GM10248 (cell line): ENCODE measurements at places on chromosomes 16 and 17.
A peak's percentile ranks its signal among the peaks of the same experiment; 100 is the strongest.

DNA sequence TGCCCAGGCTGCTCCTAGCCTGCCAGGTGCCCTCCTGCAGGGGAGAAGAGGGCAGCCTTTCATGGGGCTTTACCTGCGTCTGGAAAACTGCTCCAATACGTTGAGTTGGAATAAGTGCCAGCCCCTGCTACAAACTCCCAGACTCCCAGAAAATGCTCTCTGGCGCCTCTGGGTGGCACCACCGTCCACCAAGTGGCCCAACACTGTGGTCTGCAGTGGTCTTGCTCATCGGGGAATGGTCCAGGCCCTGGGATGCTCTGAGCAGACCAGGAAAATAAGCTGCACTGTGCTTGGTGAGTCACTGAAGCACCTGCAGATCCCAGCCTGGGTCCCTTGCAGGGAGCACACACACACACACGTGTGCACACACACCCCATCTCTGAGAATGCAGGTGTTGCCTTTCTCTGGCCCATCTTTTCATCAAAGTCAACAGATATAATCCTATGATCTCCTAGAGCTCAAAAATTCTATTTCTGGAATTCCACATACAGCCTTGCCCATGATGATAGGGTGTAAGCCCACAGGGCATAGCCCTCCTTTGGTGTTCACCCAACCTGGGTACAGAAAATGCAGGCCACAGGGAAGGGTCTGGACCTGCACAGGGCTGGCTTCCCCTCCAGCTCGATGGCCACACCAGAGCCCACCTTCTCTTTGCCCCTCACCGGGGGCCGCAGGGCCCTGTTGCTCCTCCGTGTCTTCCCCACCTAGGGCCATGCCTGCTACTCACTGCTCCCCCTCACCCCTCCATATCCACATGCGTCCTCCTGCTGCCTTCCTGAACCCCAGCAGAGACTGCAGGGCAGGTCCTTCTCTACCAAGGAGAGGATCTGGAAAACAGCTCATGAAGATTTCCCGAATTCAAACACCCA is 20.5 kb downstream of the CDIP1 start:
- no peak for DNase-seq

DNA sequence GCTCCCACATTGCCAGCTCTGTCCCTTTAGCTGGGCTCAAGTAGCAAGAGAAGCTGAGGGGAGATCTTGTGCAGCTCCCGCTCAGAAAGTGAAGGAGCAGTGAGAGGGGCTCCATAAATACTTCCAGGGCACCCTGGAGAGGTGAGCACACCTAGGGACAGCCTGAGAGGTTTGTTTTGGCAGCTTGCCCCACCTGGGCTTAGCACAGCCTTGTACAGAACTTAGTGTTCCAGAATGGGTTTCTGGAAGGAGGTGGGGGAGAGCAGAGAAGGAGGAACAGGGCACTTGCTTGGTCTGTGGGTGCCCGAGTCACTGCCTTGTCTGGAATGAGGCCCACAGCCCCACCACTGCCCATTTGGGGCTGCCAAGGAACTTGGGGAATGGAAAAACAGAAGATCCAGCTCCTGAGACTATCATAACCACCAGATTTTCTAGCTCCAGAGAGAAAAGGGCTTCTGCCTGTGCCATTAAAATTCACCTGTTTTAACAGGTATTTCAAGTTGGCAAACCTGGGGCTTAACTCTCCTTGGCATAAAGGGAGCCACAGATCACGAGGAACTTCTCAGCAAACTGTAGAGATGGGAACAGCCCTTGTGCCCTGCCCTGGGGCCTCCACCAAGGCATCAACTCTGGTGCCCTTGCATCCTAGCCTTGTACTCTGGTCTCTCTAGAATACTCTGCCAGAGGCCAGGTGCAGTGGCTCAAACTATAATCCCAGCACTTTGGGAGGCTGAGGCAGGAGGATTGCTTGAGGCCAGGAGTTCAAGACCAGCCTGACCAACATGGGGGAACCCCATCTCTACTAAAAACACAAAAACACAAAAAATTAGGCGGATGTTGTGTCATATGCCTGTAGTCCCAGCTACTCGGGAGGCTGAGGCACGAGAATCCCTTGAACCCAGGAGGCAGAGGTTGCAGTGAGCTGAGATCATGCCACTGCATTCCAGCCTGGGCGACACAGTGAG is 1.9 kb downstream of the PRR15L start:
- no peak for DNase-seq

DNA sequence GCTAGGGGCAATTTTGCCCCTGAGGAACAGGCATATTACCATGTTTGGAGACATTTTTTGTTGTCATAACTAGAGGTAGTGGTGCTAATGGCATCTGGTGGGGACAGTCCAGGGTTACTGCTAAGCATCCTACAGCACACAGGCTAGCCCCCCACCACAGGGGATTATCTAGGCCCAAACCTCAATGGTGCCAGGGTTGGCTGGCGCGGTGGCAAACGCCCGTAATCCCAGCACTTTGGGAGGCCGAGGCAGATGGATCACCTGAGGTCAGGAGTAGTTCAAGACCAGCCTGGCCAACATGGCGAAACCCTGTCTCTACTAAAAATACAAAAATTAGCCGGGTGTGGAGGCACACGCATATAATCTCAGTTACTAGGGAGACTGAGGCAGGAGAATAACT is 15.2 kb downstream of the C1QTNF1 start:
- DNase-seq: no peak

DNA sequence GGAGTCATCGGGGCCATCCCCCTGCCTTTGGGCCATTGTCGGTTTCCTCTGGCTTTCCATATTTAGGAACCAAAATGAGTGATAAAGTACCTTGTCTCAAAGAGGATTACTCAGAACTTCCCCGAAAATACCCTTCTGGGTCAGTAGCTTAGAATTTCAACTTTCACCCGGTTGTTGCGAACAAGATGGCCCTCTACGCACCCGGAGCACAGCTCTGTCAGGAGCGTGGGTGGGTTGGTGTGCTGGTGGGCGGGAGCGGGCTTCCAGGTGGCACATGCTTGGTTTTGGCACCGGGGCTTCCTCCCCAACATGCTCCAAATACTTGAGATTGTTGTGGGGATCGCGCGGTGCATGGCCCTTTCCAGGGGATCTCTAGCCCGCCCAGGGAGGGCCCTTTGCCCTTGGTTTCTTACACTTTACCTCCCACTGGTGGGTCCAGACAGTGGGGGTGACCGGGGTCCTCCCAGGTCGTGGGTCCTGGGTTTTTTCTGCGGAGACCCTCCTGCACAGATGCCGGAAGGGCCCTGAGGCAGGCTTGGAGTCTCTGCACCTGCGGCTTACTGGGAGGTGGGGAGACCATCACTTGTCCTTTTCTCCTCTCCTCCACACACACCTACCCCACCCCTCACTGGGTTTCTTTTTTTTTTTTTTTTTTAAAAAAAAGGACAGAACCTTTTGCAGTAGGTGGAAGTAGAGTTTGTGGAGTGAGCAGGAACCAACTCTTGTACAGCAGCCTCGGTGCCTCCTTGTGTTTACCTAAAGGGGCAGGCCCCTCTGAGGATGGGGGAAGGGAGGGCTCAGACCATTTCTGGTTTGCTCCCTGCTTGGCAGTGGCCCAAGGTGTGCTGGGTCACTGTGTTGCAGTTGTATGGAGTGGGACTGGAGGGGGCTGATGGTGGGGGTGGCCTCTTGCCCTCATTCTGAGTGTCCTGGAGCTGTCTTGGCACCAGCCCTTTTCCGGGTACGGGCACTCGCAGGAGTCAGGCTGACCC is 142.1 kb downstream of the SEC14L1 start:
- peak; percentile 51 for DNase-seq

- no peak for DNase-seq
Measured at GRCh38 chr16:69839798-69840409, 77.8 kb downstream of the WWP2 start.

GRCh38 chr17:67982686-67983382 is 13.4 kb downstream of the C17orf58 start:
- no peak for DNase-seq

GRCh38 chr17:56897646-56898424 is 16.0 kb downstream of the TRIM25 start:
- DNase-seq: peak; percentile 56

GRCh38 chr17:49290690-49291359 is 60.2 kb upstream of the PHOSPHO1 start:
- DNase-seq: no peak

GRCh38 chr16:51408357-51408756 is 257.3 kb upstream of the SALL1 start:
- DNase-seq: no peak

GRCh38 chr17:35496451-35497290 is 40.8 kb downstream of the SLFN12L start:
- no peak for DNase-seq

DNA sequence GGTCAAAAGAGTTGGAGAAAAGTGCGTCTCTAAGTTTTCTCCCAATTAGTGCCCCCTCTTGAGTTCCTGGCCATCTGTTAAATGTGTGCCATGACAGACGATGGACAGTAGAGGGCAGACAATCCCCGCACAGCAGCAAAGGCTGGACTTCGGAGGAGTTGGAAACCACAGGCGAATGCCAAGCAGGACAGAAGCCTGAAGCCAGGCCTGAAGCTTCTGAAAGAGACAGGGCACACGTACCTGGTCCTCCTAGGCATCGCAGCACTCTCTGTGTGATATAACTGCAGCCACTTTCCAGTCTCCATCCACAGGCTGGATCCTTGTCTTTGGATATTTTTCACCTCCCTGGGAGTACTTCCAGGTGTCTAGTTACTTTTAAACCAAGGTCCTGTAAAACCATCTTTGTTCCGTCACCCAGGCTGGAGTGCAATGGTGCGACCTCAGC is 14.5 kb downstream of the C17orf100 start:
- DNase-seq: peak; percentile 79
